ENCODE measurements at places on chromosomes 7 and 10.

DNA sequence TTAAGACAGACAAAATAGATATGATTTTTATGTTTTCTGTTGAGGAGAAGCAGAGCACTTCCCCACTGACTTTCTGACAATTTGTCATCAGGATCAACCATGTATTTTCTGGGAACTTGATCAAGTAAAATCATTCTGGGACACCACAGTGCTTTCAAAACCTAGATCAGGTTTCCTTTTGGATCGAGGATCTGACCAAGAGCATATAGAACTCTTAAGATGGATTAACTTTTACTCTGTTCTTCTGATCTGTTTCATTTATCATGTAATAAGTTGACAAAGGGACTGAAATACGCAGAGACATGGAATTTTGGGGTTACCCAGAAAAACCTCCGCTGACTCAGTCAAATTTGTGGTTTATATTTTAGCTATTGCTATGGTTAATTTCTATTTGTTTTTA is 136.0 kb upstream of the WNT16 start:
- DNase-seq, result no peak

DNA sequence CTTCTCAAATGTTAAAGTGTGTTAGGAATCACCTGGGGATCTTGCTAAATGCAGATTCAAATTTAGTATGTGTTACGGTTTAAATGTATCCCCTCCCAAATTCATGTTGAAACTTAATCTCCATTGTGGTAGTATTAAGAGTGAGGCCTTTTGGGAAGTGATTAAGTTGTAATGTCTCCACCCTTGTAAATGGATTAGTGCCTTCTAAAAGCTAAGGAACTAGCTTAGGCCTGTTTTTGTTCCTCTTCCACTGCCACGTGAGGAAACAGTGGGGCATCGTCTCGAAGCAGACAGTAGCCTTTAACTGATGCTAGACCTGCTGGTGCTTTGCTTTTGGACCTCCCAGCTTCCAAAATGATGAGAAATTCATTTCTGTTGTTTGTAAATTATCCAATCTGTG is 52.3 kb upstream of the SEMA3D start:
- DNase-seq, result no peak

DNA sequence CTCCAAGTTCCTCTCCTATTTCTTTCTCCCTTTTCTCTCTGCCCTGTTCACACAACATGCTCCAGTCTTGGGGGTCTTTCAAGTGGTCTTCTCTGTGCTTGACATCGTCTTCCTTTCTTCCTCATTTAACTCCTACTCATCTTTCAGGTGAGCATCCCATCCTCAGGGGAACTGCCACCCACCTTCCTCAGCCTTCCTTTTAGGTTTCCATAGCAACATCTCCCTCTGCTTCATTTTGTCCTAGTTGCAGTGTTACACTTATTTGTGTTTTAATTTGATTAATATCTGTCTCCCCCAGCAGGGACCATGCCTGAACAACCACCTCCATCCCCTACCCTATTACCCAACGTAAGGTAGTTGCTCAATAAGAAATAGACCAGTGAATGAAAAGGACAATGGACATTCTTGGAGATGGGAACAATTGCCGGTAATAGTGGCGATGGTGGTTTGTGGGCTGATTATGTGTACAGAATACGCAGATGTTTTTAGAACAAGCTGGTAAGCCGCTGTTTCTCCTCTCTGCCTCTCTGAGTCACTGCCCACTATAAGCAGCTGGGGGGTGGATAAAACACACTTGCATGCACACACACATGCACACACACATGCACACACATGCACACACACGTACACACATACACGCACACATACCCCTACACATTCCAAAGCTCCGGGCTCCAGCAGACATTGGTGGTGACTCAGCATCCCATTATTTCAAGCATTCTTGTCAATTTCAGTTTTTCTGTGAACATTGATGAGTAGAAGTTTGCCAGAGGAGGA is 251.6 kb downstream of the GATA3 start:
- no peak for DNase-seq

- DNase-seq, result no peak
These were observed 115.1 kb downstream of the AGMO start for GRCh38 chr7:15446722-15447121.

DNA sequence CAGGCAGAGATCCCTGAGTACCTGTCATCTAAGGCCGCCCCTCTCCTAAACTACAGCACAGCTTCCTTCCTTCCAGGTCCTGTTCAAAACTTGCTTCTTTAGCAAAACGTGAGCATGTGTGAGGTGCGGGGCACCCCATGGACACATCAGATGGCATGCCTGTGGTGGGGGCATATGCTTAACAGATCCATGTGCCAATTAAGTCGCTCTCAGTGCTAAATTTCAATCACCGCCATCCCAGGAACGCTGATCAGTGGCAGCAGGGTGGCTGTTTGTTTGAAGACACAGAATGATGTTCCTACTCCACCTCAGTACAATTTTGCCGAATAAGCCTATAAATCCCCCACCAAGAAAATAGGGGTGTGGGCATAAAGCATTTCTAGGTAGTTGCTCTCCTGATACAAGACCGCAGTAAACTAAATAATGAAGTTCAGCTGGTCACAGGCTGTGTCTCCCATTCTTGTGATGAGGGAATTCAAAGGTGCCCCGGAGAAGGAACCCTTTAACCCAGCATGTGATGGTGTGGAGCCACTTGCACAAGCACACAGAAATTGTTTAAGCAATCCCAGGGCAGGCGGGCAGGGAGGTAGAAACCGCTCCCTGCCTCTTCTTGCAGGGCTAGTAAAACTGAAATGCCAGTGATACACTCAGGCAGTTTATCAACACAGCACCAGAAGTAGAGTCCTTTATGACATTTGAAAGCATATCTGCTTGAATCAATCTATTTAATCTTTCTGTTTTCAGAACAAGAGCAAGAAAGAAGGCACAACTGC is 205.7 kb downstream of the SORCS1 start:
- DNase-seq, result peak; percentile 83

- DNase-seq, result no peak
These were observed 49.0 kb downstream of the SPOCK2 start for GRCh38 chr10:72039377-72039776.

DNA sequence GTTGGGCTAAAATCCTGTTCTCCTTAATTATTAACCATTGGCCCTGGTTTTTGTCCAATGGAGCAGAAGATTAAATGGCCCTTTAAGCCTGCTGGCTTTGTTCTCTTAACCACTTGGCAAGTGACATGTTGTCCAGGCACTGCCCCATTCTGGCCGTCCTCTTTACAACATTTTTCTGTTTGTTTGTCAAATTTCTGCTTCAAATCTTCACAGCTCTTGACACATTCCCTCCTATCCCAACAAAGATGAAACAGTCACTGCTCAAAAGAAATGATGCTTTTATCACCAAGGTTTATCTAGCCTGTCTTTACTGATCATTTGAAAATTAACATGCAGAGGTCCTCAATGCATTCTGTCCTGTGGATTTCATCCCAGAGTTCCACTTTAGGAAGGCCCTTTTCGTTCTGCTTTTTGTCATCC is 700.4 kb downstream of the KCNMA1 start:
- no peak for DNase-seq

DNA sequence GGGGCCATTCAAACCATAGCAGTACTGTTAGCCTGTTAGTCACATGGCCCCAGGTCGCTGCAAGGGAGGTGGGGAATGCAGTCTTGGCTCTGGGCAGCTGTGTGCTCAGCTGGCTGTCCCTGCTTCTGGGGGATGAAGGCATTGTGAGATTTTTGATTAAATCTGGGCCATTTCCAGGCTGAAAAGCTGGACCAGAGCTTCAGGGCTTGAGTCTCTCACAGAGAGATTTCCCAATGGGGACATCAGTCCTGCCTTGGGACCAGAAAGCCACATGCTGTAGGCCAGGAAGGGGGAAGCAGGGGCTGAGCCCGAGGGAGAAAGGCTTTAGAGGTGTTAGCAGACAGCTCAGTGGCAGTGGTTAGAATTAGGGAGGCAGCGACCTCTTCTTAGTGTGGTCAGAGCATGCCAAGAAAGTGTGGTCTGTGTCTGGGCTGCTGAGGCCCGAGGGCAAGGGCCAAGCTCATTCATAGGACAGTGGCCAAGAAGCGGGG is 33.6 kb downstream of the PALD1 start:
- no peak for DNase-seq

DNA sequence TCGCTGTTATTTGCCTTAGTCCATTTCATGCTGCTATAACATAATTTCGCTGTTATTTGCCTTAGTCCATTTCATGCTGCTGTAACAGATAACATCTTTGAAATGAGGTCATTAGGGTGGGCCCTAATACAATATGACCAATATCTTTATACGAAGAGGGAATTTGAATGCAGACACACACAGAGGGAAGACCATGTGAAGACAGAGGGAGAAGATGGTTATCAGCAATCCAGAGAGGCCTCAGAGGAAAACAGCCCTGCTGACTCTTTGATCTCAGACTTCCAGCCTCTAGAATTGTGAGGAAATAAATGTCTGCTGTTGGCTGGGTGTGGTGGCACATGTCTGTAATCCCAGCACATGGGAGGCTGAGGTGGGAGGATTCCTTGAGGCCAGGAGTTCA is 404.9 kb downstream of the TYW1 start:
- DNase-seq, result no peak

DNA sequence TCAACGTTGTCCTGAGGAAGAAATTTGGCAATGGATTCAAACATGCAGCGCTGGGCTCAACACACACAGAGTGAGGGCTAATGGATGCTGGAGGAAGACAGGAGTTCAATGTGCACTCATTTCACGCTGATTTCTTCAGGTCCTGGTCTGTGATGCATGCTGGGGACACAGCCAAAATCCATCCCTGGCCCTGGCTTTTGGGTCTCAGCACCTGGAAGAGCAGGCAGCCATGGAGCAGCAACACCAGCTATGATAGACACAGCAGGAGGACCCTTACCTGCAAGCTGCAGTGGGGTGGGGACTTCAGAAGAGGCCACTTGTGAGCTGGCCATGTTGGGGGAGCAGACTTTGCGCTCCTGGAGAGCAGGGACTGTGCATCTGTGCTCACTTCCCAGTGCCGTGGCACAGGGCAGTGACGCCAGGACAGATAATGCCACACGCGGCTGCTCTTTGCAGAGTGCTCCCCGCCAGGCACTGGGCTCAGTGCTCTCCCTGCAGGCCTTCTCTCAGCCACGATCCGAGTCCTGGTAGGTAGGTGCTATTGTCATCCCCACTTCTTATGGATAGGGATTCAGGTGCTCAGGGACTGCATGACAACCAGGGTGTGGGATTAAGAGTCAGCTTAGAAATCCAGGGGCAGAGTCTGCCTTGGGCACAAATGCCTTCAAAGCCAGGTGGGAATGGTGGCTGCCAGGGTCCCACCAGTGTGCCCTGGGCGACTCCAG is 138.8 kb upstream of the UNC5B start:
- DNase-seq, result no peak

Measured in inflammatory macrophage treated with lipopolysaccharide for 4 hours (primary cell).